ENCODE measurements at places on chromosomes 1 and 21.

GRCh38 chr1:192589813-192590212 is 14.2 kb downstream of the RGS1 start:
- DNase-seq = no peak

DNA sequence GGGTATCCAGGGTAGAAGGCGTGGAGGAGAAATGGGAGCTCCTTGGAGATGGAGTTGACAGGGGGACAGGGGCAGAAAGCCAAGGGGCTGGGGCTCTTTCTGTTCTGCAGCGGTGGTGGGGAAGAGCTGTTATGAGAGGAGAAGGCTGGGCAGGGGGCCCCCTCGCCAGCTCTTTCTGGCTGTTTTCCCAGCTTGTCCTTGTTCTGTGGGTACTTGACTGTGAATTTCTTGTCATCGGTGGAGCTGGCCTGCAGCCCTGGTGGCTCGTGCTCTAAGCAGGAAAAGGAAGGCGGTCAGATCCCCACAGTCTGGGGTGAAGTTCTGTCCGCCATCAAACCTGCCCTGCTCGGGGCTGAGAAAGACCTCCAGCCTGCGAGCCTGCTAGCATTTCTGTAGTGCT is 7.6 kb downstream of the ZNF683 start:
- DNase-seq = no peak

- DNase-seq = no peak
These were observed 30.8 kb upstream of the FAM89A start for GRCh38 chr1:231070758-231071444.

GRCh38 chr1:198788561-198789064 is 149.8 kb downstream of the PTPRC start:
- no peak for DNase-seq

DNA sequence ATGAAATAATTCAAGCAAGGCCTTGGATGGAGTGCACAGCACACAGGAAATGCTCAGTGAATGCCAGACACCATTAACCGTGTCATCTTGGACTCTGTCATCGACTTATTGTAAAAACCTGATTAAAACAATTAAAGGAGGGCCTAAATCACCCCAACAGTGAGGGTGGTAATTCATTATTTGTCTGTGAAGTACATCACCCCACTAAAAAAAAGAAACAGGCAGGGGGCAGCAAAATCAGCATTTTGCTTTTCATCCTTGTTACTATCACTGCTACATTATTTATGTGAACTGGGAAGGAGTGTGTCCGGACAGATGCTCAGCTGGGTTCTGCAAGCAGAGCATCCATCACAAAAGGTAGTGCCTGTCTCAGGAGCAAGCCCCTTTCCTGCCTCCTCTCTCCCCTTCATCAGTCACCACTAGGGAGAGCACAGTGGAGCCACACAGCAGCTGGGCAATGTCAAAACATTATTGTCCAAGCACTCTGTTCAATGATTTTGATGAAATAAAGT is 98.5 kb downstream of the RERE start:
- DNase-seq = no peak

GRCh38 chr1:183622884-183623785 is 12.4 kb downstream of the ARPC5 start:
- DNase-seq = no peak

DNA sequence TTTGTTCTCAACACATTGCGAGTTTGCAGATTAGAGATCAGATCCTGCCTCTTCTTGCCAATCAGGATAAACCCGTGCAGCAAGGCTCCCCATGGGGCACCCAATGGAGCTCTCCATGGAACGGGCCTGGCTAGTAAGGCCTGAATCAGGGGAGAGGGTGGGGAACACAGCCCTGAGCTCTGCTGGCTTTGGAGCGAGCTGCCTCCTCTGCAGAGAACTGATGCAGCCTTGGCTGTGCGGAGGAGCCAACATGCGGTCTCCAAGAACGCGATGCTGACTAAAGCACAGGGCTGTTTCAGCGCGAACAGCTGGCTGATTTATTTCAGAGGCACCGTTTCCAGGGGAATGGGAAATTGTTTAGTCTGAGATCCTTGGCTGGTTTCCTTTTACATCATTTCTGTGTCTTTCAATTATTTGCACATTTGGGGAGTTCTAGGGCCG is 139.7 kb downstream of the TSEN15 start:
- DNase-seq = no peak

DNA sequence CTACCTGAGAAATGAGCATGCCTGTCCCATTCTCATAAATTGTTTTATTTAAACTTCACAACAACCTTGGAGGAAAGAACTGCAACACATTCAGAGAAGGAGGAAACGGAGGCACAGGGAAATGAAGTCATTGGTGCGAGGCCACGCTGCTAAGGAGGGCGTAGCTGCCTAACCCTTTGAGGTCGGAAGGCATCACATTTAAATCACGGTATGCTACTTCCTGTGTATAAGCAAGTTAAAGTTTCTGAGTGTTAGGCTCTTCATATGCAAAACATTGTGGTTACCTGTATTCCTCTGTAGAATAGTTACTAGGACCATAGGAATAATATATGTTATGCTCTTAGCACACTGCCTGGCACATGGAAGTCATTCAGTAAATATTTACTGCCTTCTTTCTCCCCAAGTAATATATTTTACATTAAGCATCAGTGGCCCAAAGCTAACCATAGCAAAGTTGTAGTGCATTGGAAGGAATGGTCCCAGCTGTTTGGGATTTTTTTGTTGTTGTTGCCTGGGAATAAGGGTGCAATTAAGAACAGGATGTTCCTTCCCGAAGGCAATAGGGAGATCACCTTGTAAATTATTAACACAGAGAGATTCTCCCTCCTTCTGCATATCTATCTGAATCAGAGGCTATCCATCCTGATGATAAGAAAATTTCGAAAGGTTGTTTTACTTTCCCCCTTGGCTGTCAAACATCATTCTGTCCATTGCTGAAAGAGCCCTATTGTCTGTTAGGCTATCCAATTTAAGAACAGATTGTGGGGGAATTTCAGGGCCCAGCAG is 192.2 kb upstream of the C8B start:
- no peak for DNase-seq

DNA sequence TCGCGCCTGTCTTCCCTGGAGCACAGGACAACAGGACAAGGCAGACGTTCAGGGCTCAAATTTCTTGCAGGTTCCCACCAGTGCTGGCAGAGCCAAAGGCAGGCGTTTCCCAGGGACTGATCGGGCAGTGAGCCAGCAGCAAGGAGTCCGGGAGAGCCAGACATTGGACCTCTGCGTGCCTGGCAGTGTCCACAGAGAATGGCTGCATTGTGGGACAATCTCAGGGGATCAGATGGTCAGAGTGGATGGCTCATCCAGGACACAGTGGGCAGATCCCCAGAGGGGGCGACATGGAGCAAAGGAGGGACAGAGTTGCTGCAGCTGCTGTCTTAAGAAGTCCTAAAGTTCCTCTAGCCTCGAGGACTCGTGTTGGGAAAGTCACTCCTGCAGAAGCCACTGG is 4.6 kb downstream of the TMEM63A start:
- DNase-seq = no peak

GRCh38 chr1:87224201-87224600 is 104.5 kb upstream of the LMO4 start:
- no peak for DNase-seq

DNA sequence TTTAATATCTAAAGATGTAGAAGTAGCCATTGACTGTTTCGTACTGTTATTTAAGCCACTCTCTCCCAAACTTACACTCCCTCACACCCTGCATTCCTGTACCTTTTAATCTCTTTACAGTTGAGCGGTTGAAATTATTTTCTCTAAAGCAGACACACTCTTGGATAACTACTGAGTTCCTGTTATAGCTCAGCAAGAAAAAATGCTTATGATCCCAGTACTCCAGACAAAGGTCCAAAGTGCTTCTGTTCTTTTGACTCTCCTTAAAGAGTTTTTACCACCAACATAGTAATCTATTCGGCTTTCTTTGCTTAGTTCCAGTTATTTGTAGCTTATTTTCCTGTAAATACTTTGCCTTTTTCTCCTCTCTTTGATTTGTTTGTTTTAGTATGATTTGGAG is 100.1 kb downstream of the ATF6 start:
- DNase-seq = no peak

DNA sequence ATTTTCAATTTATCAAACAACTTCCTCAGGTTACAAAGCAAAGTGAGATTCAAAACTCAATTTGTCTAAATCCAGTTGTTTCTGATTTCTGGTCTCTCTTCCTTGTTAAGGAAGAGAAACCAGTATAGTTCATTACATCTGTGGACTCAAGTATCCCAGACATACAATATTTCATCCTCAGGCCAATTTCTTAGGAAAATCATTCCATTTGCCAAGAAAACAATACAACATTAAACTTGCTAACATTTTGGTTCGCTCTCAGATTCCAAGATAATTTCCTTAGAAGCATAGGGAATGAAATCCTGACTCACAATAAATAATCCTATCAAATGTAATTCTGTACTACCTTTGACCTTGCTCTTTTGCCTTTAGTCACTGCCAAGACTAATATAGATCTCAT is 11.2 kb upstream of the TTLL7 start:
- DNase-seq = no peak

DNA sequence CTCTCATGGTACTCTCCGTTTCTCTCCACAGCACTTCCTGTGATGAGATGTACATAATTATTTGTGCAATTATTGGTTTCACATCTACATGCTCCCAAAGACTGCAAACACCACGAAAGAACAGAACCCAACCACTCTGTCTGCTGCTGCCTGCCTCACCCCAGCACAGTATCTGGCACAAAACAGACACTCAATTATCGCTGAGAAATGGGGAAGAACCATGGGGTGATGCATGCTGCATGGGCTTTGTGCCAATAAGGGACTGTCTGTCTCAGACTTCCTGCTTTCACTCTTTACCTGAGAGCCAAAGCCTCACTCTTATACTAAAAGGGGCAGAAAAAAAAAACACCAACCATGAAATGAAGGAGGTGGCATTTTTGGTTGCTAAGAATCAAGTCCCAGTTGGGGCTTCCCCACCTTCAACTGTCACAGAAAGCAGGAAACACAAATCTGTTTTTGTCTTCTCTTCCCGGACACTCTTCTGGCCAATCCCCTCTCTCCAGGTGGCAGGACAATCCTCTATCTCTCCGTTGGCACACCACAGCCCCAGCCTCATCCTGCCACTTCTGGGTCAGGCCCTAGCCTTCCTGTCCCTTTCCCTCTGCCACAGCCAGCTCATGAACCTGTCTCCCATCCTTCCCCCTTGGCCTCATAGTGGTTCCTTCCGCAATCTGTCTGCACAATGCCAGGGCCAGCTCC is 82.0 kb downstream of the TGFBR3 start:
- peak; percentile 56 for DNase-seq

- DNase-seq = no peak
These were observed 19.2 kb upstream of the DEPDC1 start for GRCh38 chr1:68516066-68516465.

DNA sequence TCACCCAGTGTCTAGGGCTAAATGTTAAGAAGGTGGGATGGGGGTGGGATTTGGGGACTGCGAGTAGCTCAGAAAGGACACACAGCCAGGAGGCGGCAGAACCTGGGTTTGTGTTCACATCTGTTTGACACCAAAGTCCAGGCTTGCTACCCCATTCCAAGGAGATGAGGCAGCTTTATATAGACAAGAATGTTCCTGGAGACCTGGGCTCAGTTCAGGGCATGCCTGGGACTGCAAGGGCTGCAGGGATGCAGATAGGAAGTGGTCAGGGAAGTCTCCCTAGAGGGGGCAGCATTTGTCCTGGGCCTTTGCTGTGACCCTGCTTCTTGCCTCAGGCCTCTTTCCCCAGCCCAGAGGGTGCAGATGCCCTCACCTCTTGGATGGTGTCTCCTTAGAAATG is 16.3 kb downstream of the PADI3 start:
- DNase-seq = no peak

GRCh38 chr1:224506141-224506814 is 71.7 kb upstream of the WDR26 start:
- DNase-seq = no peak

GRCh38 chr1:223304931-223305330 is 59.0 kb downstream of the SUSD4 start:
- no peak for DNase-seq

GRCh38 chr21:42829954-42830353 is 49.4 kb downstream of the WDR4 start:
- DNase-seq = no peak

- no peak for DNase-seq
These were observed 16.6 kb upstream of the RNF223 start for GRCh38 chr1:1090424-1091343.

DNA sequence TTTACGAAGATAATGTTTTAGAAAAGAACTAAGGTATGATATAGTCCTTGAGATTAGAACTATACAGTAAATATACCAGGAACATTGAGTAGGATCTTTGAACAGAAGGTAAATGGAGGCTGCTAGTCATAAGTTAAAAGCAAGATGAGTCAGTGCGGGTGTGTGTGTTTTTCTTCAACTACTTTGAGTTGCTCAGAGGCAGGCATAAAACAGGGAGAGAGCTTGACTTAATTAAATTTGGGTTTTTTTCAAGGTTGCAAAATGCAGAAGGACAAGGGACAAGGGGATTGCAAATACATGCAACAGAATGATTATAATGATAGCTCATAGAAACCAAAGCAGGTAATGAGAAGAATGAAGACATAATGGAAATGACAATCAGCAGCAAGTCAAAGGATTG is 815.1 kb downstream of the NCAM2 start:
- no peak for DNase-seq

- no peak for DNase-seq
These were observed 3.8 kb upstream of the TAL1 start for GRCh38 chr1:47235806-47236205.

GRCh38 chr1:232018231-232019025 is 391.8 kb downstream of the DISC1 start:
- DNase-seq = no peak

- DNase-seq = no peak
These were observed 15.5 kb upstream of the TSPEAR start for GRCh38 chr21:44726826-44727225.

- no peak for DNase-seq
These were observed 35.2 kb downstream of the LRP8 start for GRCh38 chr1:53292690-53293089.

Measured in activated CD8-positive, alpha-beta memory T cell treated with anti-CD3 and anti-CD28 coated beads for 4 hours (primary cell).